ENCODE measurements at places on chromosomes 7 and 10.
A peak's percentile ranks its signal among the peaks of the same experiment; 100 is the strongest.

- no peaks in the 10 kb centered on the region for H3K4me1 ChIP-seq
- H3K27me3 ChIP-seq: no peaks in the 10 kb centered on the region
- no peak for DNase-seq
- no peak overlapping the region for H3K4me3 ChIP-seq
- peaks cover 8% of the 10 kb centered on the region for H3K36me3 ChIP-seq
- H3K27ac ChIP-seq: peak overlapping the region; percentile 12
These were observed 16.5 kb upstream of the CHN2 start for GRCh38 chr7:29177963-29178600.

DNA sequence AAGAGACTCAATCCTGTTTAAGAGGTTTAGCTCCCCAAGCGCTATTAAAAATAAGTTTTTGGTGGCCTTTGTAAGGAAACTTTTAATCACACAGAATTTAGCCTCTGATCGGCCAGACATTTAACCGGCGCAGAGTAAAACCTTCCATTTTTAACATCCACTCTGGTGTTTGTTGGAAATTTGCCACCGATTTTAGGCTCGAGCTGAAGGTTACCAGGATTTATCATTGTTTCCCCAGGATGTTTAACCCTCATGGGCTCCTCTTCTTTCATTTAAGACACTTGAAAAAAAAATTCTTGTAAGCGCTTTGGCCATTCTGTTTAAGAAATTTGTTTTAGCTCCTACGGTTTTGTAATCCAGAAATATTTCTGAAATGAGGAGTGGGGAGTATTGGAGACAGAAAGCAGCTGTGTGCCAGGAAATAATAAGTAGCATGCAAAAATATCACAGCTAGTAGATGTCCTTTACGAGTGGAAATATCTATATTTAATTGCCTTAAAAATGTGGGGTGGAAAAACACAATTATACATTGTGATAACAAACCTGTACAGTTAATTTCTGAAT, 3.4 kb downstream of the NEUROD6 start:
- DNase-seq: no peak
- peak overlapping the region; percentile 61 for H3K4me3 ChIP-seq
- peaks cover 17% of the 10 kb centered on the region for H3K4me1 ChIP-seq
- no peak overlapping the region for H3K27ac ChIP-seq
- no peaks in the 10 kb centered on the region for H3K36me3 ChIP-seq

- no peaks in the 10 kb centered on the region for H3K4me1 ChIP-seq
- H3K36me3 ChIP-seq: no peaks in the 10 kb centered on the region
- no peak overlapping the region for H3K27ac ChIP-seq
- DNase-seq: no peak
These were observed 6.4 kb upstream of the AGK start for GRCh38 chr7:141544831-141545230.

DNA sequence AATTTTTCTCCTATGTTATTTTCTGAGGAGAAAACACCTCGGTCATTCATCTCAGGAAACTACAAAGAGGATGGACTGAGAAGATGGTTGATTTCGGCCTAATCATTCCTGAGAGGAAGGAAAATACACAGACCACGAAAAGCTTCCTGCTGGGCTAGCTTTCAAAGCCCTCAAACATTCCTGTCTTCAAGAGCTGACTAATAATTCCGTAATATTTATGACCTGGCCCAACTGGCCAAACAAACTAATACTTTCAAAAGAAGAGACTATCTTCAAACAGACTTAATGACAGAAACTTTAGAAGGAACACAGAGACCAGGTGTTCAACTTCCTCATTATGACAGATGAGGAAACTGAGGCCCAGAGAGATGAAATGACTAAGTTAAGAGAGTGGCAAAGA, 215.1 kb upstream of the FRMD4A start:
- no peak for DNase-seq
- H3K36me3 ChIP-seq: no peaks in the 10 kb centered on the region
- no peak overlapping the region for H3K4me3 ChIP-seq
- no peak overlapping the region for H3K27ac ChIP-seq
- no peaks in the 10 kb centered on the region for H3K27me3 ChIP-seq

DNA sequence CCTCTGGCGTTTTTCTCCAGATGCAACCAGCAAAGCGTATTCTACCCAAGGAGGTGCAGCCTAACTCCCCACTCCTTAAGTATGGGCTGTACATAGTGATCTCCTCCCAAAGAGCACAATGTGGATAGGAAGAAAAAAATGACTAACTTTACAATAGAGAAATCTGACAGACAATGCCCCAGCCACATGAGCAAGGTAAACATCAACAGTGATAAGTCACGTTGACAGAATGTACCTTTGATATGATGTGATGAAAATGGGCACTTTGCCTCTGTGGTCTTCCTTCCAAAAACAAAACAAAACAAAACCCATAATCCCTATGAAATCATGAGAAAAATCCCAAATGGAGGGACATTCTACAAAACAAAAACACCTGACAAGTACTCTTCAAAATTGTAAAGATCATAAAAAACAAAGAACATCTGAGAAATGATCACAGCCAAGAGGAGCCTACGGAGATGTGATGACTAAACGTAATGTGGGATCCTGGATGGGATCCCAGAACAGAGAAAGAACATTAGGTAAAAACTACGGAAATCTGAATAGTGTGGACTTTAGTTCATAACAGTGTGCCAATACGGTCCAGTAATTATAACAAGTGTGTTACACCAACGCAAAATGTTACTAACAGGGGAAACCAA, 50.6 kb downstream of the ABLIM1 start:
- DNase-seq: no peak
- H3K36me3 ChIP-seq: no peaks in the 10 kb centered on the region
- H3K27me3 ChIP-seq: peaks cover 6% of the 10 kb centered on the region
- peaks cover 34% of the 10 kb centered on the region for H3K4me1 ChIP-seq

Data from nephron progenitor cell (in vitro differentiated cells).